ENCODE measurements at places on chromosomes 1 and 21.
A peak's percentile ranks its signal among the peaks of the same experiment; 100 is the strongest.

DNA sequence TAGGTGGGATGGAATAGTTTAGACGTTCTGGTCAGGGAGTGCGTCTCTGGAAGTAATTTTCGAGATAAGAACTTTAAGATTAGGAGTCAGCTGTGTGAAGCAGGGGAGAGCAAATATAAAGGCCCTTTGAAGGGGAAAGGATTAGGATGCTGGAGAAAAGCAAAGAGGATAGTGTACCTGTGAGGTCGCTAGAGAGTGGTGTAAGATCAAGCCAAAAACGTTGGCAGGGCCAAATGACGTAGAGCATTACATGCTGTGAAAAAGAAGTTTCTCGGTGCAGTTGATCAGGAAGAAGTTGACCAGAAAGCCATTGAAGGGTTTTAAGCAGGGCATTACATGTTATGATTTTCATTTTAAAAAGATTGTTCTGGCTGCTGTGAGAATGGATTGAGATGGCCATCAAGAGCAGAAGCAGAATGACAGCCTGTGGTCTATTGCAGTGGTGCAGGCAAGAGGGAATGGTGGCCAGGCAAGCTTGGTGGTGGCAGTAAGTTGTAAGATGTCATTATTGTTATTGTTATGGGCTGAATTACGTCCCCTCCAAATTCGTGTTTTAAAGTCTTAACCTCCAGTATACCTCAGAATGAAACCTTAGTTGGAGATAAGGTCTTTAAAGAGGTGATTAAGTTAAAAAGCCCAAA, 113.6 kb upstream of the KIF26B start:
- DNase-seq = no peak

DNA sequence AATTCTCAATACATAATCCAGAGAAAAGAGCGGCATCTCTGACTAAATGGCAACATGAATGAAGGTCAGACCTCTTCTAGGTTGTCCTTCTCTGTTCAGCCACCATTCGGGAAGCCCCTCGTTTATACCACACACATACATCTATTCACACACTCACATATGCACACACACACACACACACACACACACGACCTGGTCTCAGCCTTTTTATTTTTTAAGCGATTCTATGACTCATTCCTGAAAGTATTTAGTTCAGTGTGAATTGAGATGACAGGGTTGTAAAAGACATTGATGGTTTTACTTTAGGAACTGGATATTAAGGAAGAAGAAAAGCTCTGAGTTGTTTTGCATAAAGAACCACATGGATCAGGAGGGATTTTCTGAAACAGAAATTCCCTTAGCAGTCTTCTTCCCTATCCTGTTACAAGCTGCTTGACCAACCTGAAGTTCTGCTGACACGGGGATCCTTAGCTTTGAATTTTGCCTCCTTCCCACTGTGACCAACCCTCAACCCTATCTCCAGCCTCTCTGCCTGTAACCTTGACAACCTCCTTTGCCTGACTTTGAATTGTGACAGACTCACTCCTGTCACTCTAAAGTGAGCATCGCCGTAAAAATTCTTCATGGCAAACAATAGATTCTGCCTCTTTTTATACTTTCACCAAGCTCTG, 383.1 kb upstream of the ESRRG start:
- DNase-seq = no peak

DNA sequence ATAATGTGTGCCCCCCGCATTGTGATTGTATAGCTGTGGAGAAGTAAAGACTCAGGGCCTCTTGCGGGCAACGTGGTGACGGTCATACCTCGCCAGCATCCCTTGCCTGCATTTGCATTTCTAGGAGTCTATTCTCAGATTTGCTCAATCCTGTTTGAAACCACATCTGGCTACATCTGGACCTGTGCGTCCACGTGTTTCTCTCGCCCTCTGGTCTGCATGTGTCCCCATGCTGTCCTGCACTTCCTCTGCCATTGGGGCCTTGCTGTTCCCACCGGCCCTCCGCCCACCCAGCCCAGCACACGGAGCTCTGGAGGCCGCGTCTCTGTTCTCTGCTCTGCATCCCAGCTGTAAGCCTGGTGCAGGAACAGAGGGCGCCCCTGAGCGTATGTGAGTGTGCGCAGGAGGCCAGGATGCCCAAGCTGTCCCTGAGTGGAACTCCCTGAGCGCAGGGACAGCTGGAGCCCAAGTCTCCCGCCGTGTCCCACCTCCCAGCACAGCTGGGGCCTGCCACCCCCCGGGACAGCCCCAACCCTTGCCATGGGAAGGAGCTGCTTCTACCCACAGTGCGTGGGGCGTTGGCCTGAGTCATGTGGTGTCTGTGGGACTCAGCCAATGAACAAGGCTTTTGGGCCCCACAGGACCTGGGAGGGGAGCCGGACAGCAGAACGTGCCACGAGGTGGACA, 1.6 kb downstream of the KRTAP10-2 start:
- no peak for DNase-seq

DNA sequence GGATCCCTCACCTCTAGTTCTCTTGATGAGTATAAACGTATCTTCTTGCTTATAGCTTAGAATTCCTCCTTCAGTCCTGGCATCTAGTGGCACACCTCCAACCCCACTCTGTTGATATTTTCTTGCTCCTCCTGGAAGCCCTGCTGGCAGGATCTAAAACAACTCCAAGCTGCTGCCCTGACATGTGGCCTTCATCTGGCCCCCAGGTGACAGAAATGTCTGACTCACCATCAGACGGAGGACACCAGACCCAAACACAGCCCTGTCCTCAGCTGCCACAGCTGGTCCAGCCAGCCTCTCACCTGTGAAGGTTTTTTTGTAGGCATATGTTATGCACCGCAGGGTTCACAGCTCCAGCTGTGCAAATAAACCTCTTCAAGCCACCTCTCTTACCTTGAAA, 53.4 kb downstream of the KRTAP19-8 start:
- DNase-seq = peak; percentile 59

DNA sequence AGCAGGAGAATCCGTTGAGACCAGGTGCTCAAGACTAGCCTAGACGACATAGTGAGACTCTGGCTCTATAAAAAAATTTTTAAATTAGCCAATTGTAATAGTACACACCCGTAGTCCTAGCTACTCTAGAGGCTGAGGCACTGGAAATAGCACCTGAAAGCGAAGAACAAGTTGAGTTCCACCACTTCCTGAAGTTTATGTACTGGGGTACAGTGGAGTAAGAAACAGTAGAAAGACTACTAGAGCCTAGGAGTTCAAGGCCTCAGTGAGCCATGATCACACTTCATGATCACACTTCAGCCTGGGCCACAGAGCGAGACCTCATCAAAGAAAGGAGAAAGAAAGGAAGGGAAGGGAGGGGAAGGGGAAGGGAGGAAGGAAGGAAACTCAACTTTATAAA, 19.8 kb downstream of the RSBN1 start:
- no peak for DNase-seq

GRCh38 chr1:32538887-32539583, at the start of gene ZBTB8A:
Gene ZBTB8A (plus strand): TSS chr1:32539427. CDS start chr1:32592932, 53,505 bp downstream.
- DNase-seq = peak; percentile 9

- no peak for DNase-seq
These were observed 140.5 kb downstream of the FCRL5 start for GRCh38 chr1:157411769-157412168.

- DNase-seq = no peak
These were observed 13.8 kb downstream of the RNU5D-1 start for GRCh38 chr1:44717156-44717555.

DNA sequence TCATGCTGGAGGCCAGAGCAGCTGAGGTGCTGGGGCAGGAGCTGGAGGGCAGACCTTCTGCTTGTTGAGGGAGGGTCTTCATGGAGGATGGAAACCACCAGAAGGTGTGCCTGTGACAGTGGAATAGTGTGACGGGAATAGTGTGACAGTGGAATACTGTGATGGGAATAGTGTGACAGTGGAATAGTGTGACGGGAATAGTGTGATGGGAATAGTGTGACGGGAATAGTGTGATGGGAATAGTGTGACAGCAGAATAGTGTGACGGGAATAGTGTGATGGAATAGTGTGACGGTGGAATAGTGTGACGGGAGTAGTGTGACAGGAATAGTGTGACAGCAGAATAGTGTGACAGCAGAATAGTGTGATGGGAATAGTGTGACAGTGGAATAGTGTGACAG, 325.1 kb downstream of the HHAT start:
- no peak for DNase-seq

DNA sequence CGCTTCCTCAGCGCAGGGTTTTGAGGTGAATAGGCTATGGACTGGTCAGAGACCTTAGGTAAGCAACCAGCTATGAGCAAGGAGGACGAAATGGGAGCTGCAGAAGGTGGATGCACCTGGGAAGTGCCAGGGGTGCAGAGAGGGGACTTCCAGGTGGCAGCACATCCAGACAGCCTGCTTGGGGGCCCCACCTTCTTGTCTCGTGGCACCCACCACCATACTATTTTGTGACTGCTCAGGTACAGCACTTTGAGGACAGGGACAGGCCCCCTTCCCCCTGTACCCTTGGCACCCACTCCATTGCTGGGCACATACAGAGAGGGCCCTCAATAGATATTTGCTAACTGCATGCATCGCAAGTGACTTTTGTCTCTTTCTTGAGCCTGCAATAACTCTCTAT, 777 bp upstream of the KISS1 start:
- DNase-seq = no peak

All from NCI-H2029 treated with DMSO at 0.1 percent for 48 hours (cell line).